HS-5 (cell line): ENCODE measurements at places on chromosomes 6 and 20.

DNA sequence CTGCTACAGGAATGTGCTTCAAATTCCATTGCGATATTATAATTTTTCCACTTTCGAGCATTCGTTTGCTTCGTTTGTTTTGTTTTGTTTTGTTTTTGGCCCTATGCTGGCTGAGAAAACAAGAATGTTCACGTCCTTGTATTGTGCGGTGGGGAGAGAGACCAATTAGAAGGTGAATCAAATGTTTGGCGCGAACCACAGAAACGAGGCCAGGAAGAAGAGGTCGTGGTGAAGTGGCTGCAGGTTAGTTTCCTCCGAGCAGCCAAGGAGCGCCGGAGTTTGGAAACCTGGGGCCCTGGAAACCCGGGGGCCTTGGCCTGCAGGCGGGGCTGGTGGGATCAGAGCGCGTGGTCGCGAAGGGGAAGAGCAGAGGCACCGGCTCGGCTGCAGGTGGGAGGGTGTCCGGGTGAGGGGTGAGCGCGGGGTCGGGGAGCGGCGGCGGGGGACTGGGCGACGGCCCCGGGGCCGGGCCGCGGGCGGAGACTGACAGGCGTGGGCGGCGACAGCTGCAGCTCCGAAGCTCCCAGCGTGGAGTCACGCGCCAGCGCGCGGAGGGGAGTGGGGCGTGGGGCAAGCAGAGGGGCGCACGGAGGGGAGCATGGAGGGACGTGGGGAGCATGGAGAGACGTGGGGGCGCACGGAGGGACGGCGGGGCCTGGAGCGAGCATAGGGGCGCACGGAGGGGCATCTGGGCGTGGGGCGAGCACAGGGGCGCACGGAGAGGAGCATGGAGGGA, 141.5 kb upstream of the PDE10A start:
- DNase-seq: no peak

DNA sequence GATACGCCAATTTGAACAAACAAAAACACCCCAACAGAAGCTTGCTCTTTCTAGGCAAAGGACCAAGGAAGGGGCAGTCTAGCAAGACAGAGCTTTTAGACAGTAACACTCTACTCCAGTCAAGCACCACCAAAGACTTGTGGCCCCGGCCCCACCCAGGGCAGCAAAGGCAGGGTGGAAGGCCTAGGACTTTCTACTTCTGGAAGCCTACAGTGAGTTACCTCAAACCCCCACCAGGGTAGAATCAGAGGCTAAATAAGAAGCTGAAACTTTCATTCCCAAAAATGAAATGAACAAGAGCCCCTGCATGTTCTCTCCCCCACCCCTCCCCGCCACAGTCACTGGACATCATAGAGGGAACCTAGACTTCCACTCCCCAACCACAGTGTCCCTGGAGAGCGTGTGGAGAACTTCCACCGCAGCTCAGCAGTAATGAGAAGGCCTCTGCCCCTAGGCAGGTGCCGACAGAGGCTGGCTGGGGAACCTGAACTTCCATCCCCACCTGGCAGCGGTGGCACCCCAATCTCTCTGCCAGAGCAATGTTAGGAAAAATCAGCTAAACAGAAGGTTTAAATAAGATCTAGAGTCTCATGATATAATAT, 40.0 kb downstream of the KATNA1 start:
- DNase-seq: no peak

- no peak for DNase-seq
Observed at GRCh38 chr6:122790423-122791309, 1.6 kb downstream of the SMPDL3A start.

- DNase-seq: no peak
Observed at GRCh38 chr20:19909725-19910124, 107.4 kb upstream of the NAA20 start.

GRCh38 chr6:155227046-155227445, 36.8 kb upstream of the CLDN20 start:
- no peak for DNase-seq

DNA sequence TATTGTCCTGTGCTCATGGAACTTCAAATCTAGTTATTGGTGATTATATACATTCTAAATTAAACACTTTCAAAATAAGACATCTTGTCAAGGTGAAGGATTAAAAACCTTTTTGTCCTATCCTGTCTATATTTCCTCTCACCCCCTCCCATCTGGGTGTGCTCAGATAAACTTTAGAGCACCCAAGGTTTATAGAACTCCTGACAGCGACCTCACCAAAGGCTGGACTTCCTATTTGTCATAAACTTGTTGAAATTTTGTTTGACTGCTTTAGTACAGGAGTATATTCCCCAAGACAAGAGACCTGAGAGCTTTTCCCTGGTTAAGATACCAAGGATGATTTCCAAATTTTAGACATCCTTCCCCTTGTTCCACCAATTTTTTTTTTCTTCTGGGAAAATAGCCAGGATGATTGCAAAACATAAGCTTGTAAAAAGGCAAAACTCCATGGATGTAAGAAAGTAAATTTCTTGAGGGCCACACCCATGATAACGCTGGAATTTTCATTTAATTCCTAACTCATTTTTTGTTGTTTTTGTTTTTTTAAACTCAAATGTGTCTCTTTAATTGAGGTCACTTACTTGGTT, 33.0 kb downstream of the CARMIL1 start:
- DNase-seq: peak; percentile 67
